CD4-positive, alpha-beta T cell treated with Interleukin-1 beta for 1 hour (primary cell): ENCODE measurements at places on chromosomes 12 and 14.
A peak's percentile ranks its signal among the peaks of the same experiment; 100 is the strongest.

GRCh38 chr12:30700216-30700900 lies 4.7 kb upstream of the IPO8 start:
- DNase-seq, result no peak

- DNase-seq, result no peak
These were observed 50.4 kb downstream of the MYRFL start for GRCh38 chr12:69875416-69875935.

- DNase-seq, result peak; percentile 47
These were observed 29.2 kb upstream of the TMED10 start for GRCh38 chr14:75205591-75205990.

DNA sequence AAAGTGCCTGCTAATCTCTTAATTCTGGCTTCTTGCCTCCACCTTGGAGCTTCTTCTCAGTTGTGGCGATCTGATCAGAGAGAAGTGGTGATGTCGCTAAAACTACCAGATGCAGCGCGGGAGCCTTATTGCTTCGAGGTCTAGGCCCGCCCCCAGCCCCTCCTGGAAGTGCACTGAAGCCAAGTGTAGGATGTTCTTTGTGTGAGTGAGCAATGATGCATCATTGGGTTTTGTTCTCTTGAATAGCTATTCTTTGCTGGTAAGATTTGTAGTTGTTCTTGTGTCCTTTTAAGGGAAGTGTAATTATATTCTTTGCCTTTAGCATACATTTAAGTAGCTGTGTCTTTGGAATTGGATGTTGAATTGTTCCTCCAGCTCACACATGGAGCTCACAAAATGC lies 35.8 kb downstream of the MTHFD1 start:
- no peak for DNase-seq

GRCh38 chr12:106300761-106301160 lies 1.8 kb upstream of the TCP11L2 start:
- DNase-seq, result no peak

GRCh38 chr14:78834766-78835451 lies 664.7 kb downstream of the NRXN3 start:
- DNase-seq, result no peak

- no peak for DNase-seq
These were observed 69.7 kb downstream of the LGMN start for GRCh38 chr14:92678766-92679165.

DNA sequence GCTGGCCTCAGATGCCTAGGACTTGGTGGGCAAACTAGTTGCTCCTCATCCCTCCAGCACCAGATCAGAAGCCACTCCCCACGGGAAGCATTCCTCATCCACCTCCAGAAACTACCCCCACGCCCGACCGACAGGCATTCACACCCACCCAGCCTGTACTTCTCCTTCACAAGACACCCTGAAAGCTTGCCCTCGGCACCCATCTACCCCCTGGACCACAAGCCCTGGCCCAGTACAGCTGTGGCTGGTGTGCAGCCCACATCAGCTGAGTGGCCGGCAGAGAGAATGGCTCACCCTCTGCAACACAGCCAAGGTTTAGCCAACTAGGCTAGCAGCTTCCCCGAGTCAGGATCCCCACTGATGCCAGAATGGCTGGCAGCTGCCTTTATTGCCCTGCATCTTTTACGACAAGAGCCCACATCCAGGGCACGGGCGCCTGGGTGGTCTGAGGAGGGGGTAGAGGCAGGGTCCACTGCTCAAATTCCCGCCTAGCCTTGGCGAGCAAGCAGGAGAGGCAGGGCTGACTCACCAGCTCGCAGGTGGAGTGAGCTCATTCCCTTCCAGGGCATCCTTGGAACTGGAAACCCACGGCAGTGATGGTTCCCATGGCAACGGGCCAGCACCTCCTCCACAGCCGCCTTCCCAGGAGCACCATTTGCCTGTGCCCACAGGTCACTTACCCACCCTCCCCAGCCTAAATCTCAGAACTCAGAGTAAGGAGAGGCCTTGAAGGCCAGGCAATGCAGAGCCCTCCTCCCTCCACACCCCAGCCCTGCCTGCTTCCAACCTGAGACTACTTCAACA lies 17.1 kb downstream of the ACTN1 start:
- DNase-seq, result no peak

DNA sequence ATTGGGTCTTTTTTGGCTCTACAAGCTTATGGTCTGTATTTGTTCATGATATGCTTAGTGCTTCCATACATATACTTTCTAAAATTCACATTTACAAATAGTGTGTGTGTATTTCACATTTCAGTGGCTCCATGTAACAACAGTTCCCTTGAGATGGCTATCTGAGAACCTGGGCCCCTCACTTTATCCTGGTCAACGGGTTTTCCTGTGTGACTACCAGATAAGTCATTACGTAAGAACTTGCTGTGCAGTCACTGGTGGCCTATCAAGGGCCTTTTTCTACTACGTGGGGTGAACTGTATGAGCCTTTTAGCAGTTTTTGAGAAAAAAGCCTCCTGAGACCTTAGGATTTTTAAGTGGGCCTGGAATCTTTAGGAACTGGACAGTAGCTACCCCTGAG lies 454.1 kb downstream of the PCNX1 start:
- DNase-seq, result no peak

- DNase-seq, result no peak
These were observed 30.0 kb upstream of the STAB2 start for GRCh38 chr12:103556890-103557627.

DNA sequence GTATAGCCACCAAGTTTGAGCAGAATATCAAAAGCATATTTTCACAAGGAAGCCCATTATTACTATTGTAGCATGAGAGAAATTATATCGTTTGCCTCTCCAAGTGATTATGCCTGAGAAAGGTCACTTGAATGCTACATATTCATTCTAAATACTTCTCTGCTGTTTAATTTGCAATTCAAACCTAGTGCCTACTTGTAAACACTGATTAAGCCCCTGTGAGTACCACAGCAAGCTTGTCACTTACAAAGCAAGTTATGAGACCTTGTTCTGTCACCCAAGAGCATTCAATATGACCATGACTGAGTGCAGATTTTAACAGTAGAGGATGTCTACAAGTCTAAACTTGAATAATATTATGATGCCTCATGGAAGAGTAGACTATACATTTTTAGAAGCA lies 124.7 kb upstream of the SSTR1 start:
- DNase-seq, result no peak

GRCh38 chr14:55433880-55434804 lies 6.3 kb downstream of the TBPL2 start:
- no peak for DNase-seq

GRCh38 chr12:47017041-47017713 lies 62.2 kb upstream of the PCED1B start:
- DNase-seq, result no peak

DNA sequence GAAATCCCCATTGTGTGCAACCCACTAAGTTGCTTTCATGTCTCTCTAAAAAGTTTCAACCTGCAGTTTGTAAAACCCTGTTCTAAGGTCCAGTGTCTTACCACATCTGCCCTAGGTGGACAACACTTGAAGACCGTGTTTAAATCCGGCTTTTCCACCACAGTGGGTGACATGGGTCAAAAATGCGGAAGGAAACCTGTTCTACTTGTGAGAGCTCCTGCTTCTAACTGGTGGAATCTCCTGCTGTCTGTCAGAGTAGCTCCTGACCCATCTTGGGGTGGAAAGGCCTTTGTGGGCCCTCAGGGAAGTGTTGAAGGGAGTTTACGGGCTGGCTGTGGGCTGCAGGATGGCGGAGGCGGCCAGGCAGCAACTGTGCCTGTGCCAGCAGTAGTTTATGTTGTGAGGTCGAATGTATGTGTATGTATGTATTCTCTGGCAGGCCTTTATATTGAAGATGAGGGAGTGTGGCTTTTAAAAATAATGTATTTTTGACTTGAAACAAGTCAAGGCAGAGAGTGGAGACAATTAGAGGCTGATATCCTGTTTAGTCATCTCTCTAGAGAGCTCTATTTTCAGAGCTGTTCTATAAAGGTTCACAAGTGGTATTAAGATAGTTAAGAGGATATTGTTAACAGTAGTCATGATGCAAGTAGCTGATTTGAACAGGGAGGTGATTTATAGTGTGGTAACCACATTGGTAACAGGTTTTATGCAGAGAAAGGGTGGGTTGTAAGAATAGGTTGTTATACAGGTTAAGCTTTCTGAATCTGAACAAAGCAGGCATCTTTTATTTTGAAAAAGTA lies 67.0 kb downstream of the PRKCH start:
- peak; percentile 53 for DNase-seq

DNA sequence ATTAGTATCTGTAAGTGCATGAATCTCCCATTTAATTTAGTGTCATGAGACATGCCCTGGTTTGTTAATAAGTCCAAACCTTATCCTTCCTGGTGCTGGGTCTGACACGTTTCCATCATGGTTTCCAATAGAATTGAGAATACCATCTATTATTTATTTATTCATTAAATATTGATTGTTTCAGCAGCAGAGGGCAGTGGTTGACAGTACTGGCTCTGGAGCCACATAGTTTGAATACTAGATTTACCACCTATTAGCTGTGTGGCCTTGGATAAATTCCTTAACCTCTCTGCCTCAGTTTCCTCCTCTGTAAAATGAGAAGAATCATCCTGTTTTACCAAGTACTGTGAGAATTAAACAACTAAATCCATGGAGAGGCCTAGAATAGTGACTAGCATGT lies 941 bp upstream of the STAB2 start:
- no peak for DNase-seq
